Epithelial cell of prostate (primary cell): ENCODE measurements at places on chromosomes 7 and 10.

DNA sequence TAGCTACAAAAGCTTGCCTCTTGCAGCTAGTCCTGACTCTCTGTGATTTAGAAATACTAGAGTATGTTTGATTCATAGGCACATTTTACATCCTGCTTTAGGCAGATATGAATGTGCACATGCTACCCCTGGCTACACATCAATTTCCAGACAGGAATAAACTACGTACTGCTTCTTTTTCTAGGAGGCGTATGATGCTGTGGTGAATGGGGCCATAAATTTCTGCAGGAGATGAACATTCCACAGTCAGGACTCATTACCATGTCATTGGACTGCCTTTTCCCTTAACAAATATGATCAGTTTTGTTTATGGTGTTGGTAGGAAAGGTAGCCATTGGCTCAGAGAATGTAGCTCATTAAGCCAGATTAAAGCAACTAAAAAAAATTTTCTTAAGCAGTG lies 50.1 kb upstream of the IFRD1 start:
- peak; percentile 27 for DNase-seq

DNA sequence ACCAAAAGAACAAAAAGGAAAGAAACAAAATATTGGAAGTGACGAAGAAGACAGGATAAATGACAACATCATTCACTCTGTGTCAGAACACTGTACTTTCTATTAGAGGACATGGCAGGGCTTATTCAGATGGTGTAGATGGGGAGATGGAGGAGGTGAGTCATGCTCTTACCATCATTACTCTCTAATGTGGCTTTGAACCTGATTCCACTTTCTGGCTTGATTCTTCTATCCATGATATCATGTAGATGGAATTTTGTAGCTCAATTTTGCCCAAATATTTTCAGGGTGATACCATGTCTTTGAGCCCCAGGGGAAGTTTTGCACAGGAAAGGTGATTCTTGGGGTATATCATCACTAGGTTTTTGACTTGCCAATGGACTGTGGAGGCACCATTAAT lies 91.7 kb downstream of the CFAP58 start:
- DNase-seq = peak; percentile 41

- no peak for DNase-seq
These were observed 231.7 kb downstream of the HDAC9 start for GRCh38 chr7:18727115-18727870.

DNA sequence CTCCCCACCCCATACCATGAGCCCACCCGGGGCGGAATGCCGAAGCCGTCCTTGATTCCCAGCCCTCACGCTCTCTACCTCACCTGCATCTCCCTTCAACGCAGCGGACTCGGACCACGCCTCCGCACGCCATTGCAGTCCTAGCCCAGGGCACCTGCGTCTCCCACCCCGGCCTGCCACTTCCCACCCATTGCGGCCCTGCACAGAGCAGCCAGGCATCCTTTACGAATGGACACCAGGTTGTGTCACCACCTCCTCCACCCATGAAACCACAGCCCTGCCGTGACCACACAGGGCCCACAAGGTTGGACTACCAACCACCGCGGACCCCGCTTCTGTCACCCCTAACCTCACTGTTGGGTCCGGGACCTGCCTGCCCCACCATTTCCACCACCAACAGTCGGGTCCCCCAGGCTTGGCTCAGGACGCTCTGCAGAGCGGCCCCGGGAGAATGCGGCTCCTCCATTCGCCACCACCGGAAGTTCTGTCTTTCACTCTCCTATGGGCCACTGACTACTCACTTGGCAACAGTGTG lies 232.5 kb downstream of the MAD1L1 start:
- DNase-seq = no peak

GRCh38 chr10:114195079-114195478 lies 15.9 kb downstream of the TDRD1 start:
- peak; percentile 27 for DNase-seq

GRCh38 chr7:67301667-67302066 lies 305.0 kb downstream of the TYW1 start:
- no peak for DNase-seq

- no peak for DNase-seq
These were observed 68.0 kb upstream of the TNS3 start for GRCh38 chr7:47649919-47650318.

DNA sequence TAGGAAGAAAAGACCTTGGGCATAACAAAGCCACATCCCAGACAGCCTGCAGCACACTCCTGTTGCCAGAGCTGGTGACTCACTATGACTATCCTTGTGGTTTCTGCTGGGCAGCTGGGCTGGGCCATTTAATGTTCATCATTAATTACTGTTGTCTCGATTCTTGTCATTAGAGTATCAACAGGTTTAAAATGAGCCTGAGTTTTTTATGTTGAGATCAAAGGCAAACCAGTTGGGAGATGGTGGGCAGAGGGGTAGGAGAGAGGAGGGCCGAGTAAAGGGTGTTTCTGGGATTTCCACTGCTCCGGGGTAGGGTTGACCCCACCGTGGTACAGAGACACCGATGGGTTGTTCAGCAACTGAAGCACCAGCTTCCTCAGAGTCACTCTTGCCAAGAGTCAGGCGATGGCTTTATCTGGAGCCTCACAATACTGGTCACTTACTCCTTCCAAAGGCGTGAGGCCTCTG lies 128.7 kb upstream of the LYZL1 start:
- peak; percentile 89 for DNase-seq

- no peak for DNase-seq
These were observed 133.6 kb upstream of the COL1A2 start for GRCh38 chr7:94261067-94261466.

GRCh38 chr7:41809940-41810576 lies 107.2 kb upstream of the INHBA start:
- no peak for DNase-seq

DNA sequence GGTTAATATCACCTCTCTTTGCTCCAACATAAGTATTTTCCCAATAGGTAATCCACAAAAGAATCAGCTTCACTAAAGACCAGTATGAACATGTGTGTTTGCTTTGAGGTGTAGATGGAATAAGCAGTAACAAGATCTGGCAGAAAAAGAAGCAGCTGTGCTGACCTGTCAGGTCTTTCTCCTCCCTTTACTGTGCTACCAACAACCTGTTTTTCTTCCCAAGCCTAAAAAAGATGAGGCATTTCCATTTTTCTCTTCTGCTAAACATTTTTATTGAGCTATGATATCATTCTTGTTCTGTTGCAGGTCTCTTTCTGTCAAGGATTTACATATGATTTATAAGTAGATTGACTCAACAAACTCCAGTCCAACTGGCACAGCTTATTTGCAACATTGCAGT lies 315.2 kb upstream of the GLI3 start:
- DNase-seq = peak; percentile 78

DNA sequence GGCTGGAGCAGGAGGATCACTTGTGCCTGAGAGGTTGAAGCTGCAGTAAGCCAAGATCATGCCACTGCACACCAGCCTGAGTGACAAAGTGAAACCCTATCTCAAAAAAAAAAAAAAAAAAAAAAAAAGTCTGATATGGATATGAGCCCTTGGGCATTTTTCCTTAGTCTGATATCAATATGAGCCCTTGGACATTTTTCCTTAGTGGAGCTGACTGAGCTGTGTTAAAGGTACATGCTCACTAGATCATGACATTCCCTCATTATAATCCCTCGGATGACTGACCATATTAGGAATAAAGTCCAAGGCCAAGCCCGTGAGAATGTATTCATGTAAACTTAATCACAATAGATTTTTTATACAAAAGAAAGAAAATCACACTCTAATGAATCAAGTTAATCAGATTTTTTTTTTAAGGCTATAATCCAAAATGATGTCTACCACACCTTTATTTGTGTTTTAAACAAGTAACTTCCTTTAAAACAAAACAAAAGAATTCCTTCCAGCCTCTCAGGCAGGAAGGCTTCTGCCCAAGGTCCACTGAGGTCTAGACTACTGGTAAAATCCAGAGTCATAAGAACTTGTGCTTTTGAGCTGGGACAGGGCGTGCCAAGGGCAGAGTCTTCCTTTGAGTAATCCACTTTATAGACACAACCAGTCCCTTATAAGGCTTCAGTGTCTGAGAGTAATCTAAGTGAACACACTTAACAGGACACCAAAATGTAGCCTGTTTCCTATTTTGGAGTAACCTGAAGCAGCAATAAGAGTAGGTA lies 5.5 kb downstream of the PPA1 start:
- DNase-seq = no peak

DNA sequence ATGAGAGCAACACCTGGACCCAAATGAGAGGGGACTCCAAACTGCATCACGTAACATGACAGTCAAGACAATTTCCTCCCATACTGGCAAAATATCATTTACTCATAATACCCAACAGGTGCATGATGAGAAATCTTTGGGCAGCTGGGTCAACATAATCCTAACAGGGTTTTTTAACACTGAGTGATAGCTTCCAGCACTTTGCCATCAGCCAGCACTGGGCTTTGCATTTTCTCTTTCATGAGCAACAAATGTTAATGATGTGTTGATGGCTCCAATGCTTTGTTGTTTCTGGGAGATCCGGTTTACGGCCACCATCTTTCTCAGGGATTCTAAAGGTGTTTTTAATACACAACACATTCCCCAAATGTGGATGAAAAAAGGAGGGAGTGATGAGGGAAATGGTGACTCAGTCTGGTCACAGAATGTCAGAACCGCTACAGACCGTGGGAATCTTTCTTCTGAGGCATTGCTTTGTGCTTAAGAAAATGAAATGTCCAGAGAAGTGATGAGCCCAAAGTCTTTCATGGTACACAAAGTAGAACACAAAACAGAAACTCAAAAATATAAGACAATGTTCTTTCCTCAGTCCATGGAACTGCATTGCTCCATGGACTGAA lies 705.7 kb upstream of the IGFBP3 start:
- no peak for DNase-seq

DNA sequence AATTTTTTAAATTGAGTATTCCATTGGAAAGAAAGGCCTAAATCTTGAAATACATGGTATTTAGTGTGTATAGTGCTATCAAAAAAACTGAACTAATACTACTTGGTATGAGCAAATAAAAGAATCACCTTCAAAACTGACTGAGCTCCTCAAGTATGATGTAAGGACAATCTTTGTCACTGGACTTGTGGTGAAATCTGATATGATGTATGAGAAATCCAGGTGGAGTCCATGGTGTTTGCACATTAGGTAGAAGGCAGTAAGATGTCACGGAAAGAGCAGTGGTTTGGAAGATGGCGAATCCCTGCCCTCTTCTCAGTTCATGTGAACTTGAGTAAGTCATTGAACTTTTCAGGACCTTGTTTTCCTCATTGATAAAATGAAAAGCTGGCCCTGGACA lies 62.1 kb upstream of the COL1A2 start:
- peak; percentile 5 for DNase-seq

GRCh38 chr7:93245525-93246432 lies 13.6 kb downstream of the VPS50 start:
- no peak for DNase-seq

DNA sequence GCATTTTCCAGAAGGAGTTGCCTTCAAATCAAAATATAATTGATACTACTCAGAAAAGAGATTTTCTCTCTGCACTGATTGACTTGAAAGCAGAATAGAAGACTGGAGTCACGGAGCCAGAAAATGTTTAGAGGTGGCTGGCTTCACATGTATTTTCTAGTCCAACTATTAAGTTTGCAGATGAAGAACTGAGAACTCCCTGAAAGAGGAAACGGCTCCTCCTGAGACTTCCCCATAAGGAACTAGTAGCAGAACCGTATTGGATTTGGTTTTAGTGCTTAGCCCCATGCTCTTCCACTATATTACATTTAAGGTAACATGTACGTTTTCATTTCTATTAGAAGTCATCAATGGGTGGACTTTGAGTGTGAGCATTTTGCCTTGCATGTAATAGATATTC lies 946.3 kb downstream of the CNTNAP2 start:
- no peak for DNase-seq

- DNase-seq = no peak
These were observed 186.9 kb downstream of the SND1 start for GRCh38 chr7:127838816-127839415.

DNA sequence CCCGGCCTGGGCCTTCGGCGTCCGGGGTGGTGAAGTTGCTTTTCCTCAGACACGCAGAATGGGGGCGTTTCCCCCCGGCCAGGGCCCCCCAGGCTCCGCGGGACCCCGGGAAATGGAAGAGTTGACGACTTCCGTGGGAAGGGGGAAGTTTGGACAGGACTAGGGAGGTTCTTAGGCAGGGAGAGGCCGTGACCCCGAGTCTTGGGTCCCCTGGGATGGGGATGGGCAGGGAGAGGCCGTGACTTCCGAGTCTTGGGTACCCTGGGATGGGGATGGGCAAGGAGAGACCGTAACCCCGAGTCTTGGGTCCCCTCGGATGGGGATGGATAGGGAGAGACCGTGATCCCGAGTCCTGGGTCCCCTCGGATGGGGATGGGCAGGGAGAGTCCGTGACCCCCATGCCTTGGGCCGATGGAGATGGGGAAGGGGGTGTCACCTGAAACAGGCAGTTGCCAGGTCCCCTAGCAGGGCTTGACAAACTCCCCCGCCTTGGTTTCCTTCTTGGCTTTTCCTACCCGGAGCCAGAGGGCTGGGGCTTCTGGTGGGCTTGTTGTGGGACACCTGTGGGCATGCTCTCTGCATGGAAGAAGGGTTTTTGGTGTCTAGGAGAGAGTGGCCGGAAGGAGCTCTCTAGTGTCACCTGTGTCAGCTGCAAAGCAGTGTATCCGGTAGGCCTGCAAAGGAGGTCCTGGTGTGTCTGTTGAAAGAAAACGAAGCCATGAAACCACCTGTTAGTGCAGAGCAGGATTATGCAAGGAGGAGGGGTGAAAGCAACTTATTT lies 1.1 kb downstream of the TRRAP start:
- DNase-seq = no peak

DNA sequence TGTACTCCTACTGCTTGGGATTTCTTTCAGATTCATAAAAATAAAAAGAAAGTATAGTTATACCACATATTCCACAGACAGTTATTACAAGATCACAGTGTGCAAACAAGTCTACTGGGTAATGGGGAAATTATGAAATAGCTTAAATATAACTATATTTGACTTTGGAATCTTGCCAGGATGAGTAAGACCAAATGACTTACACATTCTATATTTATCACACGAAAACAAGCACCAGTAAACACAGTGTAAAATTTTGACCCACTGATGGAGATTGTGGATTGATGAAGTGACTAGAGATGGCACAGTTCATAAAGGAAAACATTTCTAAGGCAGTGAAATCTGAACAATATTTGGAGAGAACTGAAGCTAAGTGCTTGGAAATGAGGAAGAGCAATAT lies 339.7 kb downstream of the THSD7A start:
- DNase-seq = no peak

GRCh38 chr10:6333086-6333485 lies 130.4 kb downstream of the PFKFB3 start:
- no peak for DNase-seq

GRCh38 chr10:102335184-102335583 lies 60.3 kb upstream of the NFKB2 start:
- DNase-seq = no peak
